ENCODE measurements at places on chromosomes 16 and 17. TPM values are rescaled to one million over a fixed set of nuclear protein-coding genes. Genes with fewer than 3 reads are reported as not detected.

CCDC200 gene
- total RNA-seq = not detected

KRTAP2-2 gene
- not detected for total RNA-seq

ST6GALNAC1 gene
- total RNA-seq = not detected

STX1B gene
- 2.8 TPM for total RNA-seq

PPL gene
- total RNA-seq = under 0.01 TPM

OR1D2 gene
- total RNA-seq = not detected

SCRN2 gene
- total RNA-seq = 52.6 TPM

OR3A3 gene
- total RNA-seq = not detected

EMC8 gene
- 24.3 TPM for total RNA-seq

CCL7 gene
- 4.8 TPM for total RNA-seq

HCRT gene
- not detected for total RNA-seq

TNFRSF17 gene
- total RNA-seq = not detected

LRRC46 gene
- total RNA-seq = not detected

GNG13 gene
- not detected for total RNA-seq

UTS2R gene
- total RNA-seq = not detected

SPPL2C gene
- not detected for total RNA-seq

GINS2 gene
- total RNA-seq = 0.89 TPM

HOXB7 gene
- total RNA-seq = 3.3 TPM

ATAD5 gene
- total RNA-seq = 0.89 TPM

CCL22 gene
- not detected for total RNA-seq

CNGB1 gene
- total RNA-seq = not detected

PERCC1 gene
- not detected for total RNA-seq

STH gene
- total RNA-seq = not detected

DCUN1D3 gene
- total RNA-seq = 43.4 TPM

MYH2 gene
- 0.97 TPM for total RNA-seq

TEX14 gene
- 0.05 TPM for total RNA-seq

ZSCAN10 gene
- not detected for total RNA-seq

TBC1D3K gene
- not detected for total RNA-seq

CHST4 gene
- total RNA-seq = not detected

PLLP gene
- not detected for total RNA-seq

OR1A1 gene
- not detected for total RNA-seq

OR3A2 gene
- not detected for total RNA-seq

CCL13 gene
- 0.59 TPM for total RNA-seq

ITPRIPL2 gene
- 56.3 TPM for total RNA-seq

HS3ST4 gene
- not detected for total RNA-seq

PDILT gene
- total RNA-seq = not detected

ITGAX gene
- total RNA-seq = not detected

NR1D1 gene
- 0.89 TPM for total RNA-seq

GPT2 gene
- 36.9 TPM for total RNA-seq

ASGR1 gene
- total RNA-seq = 1.1 TPM

GSG1L gene
- total RNA-seq = not detected

KRTAP9-8 gene
- total RNA-seq = not detected

BCAS3 gene
- total RNA-seq = 20.8 TPM

KRTAP4-4 gene
- not detected for total RNA-seq

KRT40 gene
- total RNA-seq = not detected

CD19 gene
- not detected for total RNA-seq

TMEM235 gene
- total RNA-seq = not detected

KLHL10 gene
- total RNA-seq = 0.28 TPM

FSCN2 gene
- total RNA-seq = 2.7 TPM

SEBOX gene
- total RNA-seq = not detected

EXOC7 gene
- total RNA-seq = 89.7 TPM

PRSS21 gene
- total RNA-seq = not detected
